ENCODE measurements at places on chromosomes 3 and 15. TPM values are rescaled to one million over a fixed set of nuclear protein-coding genes. Genes with fewer than 3 reads are reported as not detected.

DNA sequence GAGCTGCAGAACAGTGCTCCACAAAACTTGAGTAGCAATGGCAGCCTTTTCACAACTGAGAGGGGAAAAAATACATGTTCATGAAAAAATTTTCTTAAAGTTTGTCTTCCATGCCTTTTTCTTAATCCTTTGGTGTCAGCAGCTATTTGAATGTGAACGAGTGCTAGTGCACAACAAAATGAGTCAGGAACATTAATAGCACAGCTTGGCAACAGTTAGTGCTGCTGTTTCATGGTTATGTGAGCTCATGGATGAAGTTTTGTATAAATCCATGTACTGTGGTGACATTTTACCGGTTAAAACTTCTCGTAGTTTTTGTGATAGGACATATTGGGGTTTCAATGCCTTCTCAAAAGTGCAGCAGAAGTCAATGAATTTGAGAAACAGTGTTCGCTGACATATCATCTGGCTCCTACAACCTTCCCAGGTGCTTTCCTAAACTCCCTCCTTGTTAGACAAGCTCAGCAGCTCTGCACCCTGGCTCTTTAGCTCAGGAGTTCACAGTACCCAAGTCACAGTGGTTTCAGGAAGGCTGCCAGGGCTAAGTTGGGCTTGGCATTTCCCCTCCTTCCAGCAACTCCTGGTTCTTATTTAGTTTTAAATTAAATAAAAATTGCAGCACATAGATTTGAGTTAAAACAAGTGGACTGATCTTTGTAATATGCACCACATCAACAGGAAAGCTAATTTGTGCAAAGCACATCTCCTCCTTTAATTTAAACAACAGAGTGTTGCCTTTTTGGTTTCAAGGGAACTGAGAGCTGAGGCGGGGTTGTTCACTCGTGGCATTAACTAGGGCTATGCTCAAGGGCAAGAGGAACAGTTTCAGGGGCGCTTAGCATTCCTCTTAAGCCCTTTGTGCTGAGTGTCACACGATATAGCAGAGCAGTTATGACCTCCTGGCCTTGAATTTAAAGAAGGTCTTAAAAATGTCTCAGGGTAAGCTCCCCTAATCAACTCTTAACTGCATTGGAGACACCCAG, 362.8 kb downstream of the CHST2 start:
- ATAC-seq: no peak

GRCh38 chr15:37045859-37046740, 54.2 kb downstream of the MEIS2 start:
- peak; percentile 91 for ATAC-seq

DNA sequence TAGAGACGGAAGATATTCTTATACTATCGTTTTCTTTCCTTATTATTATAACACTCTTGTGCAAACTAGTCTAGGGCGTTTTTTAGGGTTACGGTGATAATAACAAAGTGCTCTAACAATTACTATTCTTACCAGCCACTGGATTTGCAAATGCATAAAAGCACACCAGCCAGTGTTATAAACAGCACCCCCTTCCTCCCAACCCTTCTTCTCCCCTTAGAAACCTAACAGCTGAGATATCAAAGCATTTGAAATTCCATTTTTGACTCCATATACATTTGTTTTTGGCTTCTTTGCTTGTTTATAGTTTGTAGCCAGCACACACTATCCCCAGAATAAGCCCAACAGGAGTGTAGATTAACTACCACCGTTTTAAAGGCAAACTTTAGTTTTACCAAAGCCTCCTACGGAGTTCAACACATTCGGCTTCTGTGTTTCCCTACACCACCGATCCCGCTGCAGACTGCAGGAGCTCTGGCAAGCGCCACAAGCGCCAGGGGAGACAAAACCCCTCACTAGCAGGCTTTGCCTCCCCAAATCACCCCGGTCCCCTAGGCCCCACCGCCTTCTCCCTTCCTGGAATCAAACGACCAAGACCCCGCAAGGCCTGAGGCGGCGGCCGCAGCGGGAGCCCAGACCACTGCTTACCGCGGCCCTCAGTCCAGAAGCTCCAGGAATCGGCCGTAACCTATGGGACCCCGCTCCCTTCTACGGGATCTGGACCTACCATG, 461 bp downstream of the COPB2 start:
- ATAC-seq: peak; percentile 8

GRCh38 chr15:36925653-36926426, 174.5 kb downstream of the MEIS2 start:
- peak; percentile 83 for ATAC-seq

- ATAC-seq: no peak
Observed at GRCh38 chr3:143538577-143538981, 309.7 kb downstream of the SLC9A9 start.

- ATAC-seq: no peak
Observed at GRCh38 chr15:64566629-64567427, 106.5 kb downstream of the ZNF609 start.

DNA sequence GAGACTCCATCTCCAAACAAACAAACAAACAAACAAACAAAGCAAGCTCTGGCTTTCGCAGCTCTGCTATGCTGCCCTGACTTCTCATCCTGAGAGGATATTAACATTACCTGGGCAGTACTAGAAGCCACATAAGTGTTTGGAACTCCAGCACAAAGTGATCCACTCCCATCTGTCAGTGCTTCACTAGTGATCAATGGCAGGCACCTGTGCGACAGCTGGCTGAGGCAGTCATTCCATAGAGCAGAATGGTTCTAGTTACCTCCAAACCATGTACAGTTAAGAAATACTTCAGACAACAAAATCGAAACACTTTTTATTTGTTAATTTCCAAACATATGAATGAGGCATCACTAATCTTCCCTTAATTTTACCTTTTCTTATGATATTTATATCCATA, 2.8 kb upstream of the MB21D2 start:
- no peak for ATAC-seq

- no peak for ATAC-seq
Observed at GRCh38 chr3:170636400-170636973, 50.6 kb upstream of the SLC7A14 start.

- peak; percentile 95 for ATAC-seq
Observed at GRCh38 chr3:52428151-52429005, 16.5 kb downstream of the SEMA3G start.

GRCh38 chr3:16808393-16809107, 76.2 kb upstream of the PLCL2 start:
- no peak for ATAC-seq

DNA sequence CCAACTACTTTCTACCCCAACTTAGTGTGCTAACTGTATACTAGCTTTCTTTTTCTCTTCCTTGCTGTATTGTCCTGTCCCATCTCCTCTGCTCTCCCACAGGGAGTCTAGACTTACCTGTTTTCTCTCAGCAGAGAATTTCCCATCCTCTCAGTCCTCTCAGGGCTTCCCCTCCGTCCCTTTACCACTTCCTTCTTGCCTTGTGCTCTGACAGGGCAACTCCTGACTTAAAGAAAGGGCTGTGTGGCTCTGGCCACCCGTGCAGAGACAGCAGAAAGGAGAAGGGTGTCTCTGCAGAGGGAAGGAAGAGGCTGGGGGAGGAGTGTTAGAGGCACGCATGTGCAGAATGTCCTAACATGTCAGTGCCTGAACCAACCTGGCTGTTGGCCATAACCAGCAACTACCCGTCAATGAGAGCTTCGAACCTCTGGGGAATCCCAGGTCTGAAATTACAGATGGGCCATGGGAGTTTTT, at the start of gene GCSAM:
Gene GCSAM (minus strand): TSS at position 274 of the 474 bp plus-strand sequence. CDS start 128 bp downstream, at position 146.
- ATAC-seq: no peak

GRCh38 chr3:195111319-195111705, 159.6 kb downstream of the XXYLT1 start:
- ATAC-seq: peak; percentile 66

GRCh38 chr3:73832426-73832825, 207.7 kb upstream of the PDZRN3 start:
- no peak for ATAC-seq

The POPDC2 gene
- total RNA-seq: 1.7 TPM

The KNG1 gene
- 0.11 TPM for total RNA-seq

The P2RY1 gene
- total RNA-seq: 2.7 TPM

The EPHB1 gene
- total RNA-seq: 9.1 TPM

The UBE2E2 gene
- 18.5 TPM for total RNA-seq

The PLA2G4E gene
- total RNA-seq: 0.13 TPM
